Stimulated activated naive CD8-positive, alpha-beta T cell treated with anti-CD3 and anti-CD28 coated beads, Interleukin-15, amount 100 ng/mL, for 72 hours (primary cell): ENCODE measurements at places on chromosomes 4 and X.

- DNase-seq: no peak
Measured at GRCh38 chrX:105299286-105299685, 78.8 kb upstream of the TEX13A start.

GRCh38 chr4:128775916-128776315 is 33.6 kb upstream of the JADE1 start:
- no peak for DNase-seq

DNA sequence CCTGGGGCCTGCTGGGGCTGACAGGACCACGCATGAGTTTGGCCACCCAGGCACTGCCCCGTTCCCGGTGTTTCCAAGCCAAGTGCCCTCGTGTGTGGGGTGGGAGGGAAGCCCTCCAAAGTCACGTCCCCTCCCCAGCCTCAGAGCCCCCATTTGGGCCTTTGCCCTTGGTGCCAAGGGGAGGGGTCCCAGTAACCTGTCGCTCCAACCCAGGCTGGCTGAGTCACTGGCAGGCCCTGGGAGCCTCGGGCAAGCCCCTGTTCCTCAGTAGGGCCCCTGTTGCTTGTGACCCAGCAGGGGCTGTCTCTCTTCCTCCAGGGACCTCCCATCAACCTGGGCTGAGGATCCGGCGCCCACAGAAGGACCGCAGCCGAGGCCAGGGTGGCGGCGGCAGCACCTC is 10.7 kb upstream of the HAUS7 start:
- no peak for DNase-seq

DNA sequence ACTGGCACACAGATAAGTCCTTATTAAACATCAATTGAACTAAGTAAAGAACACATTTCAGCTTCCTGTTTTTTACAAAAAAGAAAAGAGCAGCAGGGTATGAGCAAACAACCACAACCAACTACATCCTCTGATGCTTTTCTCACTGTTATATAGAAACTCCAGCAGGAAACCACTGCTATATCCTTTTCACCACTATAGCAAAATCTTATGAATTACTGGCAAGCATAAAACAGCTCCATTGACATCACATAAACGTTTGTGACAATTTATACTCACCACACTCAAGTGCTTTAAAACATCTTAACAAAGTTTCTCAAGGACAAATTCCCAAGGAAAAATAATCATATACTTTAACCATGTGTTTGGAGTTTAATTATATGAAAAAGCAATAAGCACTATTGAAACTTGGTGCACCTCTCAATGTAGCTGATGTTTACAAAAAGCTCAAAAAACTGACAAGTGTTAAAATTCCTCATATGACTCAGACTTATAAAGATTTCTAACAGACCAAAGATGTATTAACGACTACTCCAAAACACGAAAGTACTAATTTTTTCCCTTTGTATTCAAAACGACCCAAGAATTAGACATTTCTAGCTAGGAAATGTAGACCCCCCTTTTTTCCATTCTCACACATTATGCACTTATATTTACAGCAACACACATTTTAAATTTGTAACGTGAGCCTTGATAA is 12.9 kb downstream of the GPRIN3 start:
- no peak for DNase-seq

DNA sequence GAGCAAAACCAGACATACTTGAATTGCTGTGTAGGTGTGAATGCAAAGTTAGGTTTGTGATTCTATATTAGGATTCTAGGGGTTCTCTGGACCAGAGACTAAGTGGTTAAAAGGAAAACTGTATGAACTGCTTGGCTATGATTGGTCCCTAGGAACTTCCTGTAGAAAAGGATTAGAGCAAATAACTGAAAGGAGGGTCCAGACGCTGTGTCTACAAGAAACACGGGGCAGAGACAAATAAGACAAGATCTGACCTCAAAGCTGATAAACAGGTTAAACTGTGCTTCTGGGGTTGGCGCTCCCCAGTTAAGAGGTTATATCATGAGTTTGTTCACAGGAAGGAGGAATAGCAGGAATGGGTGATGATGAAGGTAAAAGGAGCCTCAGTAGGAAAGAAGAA is 183.6 kb downstream of the MGST2 start:
- no peak for DNase-seq

- no peak for DNase-seq
Measured at GRCh38 chrX:42739741-42740140, 38.2 kb downstream of the PPP1R2C start.

GRCh38 chr4:55435141-55435841 is 39.5 kb downstream of the TMEM165 start:
- DNase-seq: peak; percentile 4

DNA sequence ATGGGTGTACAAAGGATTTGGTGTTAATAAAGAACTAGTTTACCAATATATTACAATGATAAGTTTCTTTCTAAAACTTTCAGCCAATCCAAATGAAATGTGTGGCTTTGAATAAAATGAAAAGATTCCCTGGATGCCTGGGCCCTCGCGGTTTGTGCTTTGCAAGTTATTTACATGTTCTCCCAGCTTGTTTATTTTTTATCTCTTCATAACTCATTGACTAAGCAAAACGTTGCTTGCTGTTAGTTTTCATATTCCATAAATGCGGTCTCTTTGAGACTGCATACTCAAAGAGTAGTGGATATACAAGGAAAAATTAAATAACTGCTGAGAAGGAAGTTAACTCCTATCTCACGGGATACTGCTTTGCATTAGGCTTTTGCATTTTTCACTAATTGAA is 26.0 kb downstream of the FHDC1 start:
- DNase-seq: no peak

GRCh38 chr4:2330091-2331042 is 68.5 kb upstream of the MXD4 start:
- DNase-seq: no peak

GRCh38 chrX:1162119-1162916 is 50.1 kb downstream of the CRLF2 start:
- DNase-seq: no peak

- no peak for DNase-seq
Measured at GRCh38 chr4:85837439-85837733, 362.4 kb downstream of the ARHGAP24 start.

GRCh38 chr4:150063128-150063527 is 15.1 kb upstream of the DCLK2 start:
- DNase-seq: no peak

GRCh38 chrX:790041-790506 is 159.5 kb downstream of the SHOX start:
- DNase-seq: no peak

DNA sequence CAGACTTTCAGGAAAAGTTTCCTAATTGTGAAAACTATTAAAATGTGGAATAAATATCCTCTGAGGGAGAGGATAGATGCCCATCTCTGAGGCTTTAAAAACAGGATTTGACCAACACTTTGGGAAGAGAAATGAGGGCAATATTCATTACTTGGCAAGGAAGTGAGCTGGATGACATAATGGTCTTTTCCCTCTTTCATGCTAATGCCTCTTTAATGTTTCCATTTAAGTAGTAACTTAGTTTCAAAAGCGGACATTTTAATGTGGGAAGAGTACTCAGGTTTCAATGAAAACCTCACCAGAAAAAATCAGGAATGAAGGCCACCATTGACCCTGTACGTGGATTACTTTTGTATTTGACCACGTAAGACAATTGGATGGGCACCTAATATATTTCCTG is 503.3 kb downstream of the ANKRD50 start:
- no peak for DNase-seq
